NCI-H1092 (cell line): ENCODE measurements at places on chromosomes 5 and 9.

- DNase-seq: no peak
These were observed 23.3 kb downstream of the SPZ1 start for GRCh38 chr5:80343067-80343466.

DNA sequence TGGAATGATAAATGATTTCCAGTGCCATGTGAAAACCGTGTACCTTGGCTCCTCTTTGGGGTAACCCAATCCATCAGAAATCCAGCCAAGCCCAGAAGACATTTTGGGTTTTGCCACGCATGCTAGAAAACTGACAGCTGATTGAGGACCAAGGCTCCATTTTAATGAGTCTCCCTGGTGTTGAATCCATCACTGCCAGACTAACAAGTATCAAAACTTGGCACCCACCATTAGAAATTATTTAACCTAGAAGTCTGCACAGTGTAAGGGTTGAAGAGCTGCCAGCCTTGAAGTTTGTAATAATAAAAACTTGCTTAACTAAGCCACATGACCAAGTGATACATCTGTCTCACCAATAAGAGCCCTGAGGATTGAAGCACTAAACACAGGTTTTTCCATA is 369.9 kb downstream of the DNAH5 start:
- no peak for DNase-seq

DNA sequence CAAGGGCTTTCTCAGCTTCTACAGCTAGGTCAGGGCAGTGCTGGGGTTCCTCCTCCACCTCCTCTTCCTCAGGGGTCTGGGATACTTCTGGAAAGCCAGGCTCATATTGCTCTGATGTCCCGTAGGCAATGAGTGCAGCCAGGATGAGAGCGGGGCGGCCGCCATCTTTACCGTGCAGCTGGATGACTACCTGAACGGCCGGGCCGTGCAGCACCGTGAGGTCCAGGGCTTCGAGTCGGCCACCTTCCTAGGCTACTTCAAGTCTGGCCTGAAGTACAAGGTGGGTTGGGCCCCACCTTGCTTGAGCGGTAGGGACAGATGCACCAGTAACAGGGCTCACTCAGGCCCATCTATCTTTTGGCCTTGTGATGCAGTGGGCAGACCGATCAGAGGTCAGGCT is 34.8 kb downstream of the GSN start:
- DNase-seq: no peak

DNA sequence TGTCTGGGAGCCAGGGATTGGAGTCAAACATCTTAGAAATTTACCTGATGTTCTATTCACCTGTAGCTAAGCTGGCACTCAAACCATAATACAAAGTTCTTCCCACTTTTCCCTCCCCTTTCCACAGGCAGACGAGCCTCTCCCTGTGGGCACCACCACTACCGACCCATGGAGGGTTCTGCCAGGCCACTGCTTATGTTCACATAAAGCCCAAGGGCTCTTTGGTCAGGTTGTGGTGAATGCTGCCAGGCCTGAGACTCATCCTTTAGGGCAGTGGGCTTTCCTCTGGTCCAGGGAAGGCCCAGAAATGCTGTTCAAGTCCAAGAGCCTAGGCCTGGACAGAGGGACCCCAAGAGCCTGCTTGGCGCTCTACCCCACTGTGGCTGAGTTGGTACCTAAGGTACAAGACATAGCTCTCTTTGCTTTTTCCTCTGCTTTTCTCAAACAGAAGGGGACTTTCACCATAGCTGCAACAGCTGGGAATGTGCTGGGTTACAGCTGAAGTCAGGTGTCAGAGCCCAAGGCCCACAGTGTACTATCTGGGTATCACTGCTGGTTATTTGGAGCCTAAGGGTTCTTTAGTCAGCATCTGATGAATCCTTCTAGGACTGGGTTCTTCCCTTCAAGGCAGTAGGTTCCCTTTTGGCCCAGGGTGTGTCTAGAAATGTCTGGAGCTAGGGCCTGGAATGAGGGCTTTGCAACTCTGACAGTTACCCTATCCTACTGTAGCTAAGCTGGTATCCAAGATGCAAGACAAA is 620.1 kb downstream of the TLE1 start:
- no peak for DNase-seq

- no peak for DNase-seq
These were observed 141.1 kb downstream of the CHSY3 start for GRCh38 chr5:130045334-130045733.

GRCh38 chr5:1791176-1791575 is 8.5 kb downstream of the MRPL36 start:
- DNase-seq: no peak

DNA sequence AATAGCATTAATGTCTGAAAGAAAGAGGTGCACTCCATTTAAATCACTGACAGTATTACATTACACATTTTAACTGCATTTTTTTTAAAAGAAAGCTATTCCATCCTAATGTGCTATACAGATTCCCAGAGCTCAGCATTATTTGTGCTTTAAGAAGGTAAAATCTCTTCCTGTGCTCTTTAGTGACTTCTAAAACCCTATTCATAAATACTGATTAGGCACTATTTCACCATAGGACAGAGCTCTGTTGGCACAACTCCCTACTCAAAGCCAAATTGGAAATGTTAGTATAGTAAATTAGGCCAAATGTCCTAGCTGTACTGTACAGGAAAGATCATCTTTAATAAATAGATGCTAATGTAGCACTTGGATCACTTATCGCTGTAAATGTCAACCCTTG is 262.5 kb downstream of the TUSC1 start:
- no peak for DNase-seq

- DNase-seq: no peak
These were observed 258.7 kb upstream of the IRX4 start for GRCh38 chr5:2141254-2142000.

DNA sequence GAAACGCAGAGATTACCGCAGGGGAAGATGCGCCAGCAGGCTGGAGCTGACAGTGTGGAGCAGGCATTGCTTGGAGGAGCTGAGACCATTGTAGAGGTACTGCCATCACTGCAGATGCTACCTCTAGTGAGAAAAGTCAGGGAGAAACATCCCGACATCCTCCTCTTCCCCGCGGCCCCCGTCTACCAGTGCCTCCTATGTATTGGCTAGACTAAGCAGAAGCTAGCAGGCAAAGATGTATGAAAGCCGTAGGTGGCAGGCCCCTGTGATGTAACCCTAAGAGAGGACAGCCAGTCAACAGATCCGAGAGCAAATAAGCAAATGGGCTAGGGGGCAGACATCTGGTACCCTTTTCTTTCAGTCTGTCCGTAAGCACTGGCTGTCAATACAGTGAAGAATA is 115.5 kb upstream of the ACTBL2 start:
- no peak for DNase-seq

GRCh38 chr5:96716007-96716406 is 53.8 kb downstream of the CAST start:
- no peak for DNase-seq

- DNase-seq: no peak
These were observed 74.5 kb downstream of the MAPKAP1 start for GRCh38 chr9:125632321-125633115.

GRCh38 chr9:114500697-114501292 is 4.5 kb downstream of the WHRN start:
- DNase-seq: no peak

DNA sequence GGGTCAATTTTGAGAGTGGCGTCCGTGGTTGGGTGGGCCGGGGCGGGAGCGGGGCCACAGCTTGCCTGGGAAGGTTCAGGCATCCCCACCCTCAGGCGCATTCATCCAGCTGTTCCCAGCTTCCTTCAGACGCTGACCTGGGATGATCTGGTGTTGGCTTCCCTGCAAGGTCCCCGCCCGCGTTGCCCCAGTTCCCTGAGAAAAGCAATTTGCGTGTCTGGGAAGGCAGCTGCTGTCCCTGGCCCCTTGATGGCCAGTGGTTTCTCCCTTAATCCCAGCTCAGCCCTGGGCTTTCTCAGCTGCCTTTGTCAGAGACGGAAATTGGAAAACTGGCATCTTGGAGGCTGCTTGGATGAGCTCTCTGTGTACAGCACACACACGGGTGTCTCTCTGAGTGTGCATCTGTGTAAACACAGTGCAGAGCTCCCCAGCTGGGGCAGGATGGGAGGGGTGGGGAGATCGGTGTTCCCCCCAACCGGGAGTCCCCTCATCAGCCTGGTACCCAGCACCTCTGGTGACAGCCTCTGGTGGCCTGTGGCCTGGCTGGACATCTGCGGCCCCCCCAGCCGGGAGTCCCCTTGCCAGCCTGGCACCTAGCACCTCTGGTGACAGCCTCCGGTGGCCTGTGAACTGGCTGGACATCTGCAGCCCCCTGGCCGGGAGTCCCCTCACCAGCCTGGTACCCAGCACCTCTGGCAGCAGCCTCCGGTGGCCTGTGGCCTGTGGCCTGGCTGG is 94.0 kb downstream of the COL5A1 start:
- no peak for DNase-seq

DNA sequence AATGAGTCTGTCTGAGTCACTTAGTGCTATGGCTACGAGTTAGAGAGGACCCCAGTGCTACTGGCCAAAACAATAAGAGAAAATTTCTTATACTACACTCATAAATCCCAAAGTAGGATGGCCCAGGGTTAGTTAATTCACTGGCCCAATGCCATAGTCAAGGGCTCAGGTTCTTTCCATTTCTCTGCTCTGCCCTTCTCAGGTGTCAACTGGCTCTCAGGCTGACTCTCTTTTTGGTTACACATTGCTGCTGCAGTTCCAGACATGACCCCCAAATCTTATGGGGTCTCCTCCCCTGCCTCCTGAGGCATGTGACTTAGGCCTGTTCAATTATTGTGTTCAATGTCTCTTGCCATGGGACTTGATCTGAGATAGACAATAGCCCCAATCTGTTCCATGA is 70.4 kb downstream of the ARHGEF37 start:
- DNase-seq: no peak
